ENCODE measurements at places on chromosomes 3 and 15.

DNA sequence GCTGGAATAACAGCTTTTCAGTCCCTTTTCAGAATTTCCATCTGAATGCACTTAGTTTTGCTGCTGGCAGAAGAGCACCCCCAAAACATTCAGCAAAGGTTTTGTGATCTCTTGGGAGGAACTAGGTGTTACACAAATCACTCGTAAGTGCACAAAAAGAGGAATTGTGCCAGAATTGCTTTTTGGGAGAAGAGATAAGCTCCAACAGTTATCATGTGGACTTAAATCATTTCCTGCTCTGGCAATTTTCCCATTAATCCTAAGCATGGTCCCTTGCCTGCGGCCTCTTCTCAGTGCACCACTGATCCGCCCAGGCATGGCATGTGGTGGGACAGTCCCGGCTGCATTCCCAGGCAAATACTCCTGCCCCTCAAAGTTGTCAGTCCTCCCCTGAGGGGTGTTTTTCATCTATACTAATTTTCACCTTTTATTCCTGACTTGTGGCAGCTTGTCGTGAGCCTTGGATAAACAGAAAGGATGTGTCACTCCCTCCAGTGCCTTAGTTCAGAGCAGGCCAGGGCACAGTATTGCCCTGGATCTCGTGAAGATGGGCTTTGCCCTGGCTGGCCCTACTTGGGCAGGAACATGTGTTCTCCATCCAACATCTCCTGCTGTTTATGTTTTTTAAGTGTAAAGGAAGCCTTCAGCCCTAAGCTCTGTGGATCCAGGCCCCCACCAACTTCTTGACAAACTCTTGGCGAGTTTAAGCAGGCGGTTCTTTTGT lies 44.6 kb upstream of the VILL start:
- DNase-seq: no peak

- no peak for DNase-seq
Measured at GRCh38 chr3:195240171-195240701, 30.7 kb downstream of the XXYLT1 start.

DNA sequence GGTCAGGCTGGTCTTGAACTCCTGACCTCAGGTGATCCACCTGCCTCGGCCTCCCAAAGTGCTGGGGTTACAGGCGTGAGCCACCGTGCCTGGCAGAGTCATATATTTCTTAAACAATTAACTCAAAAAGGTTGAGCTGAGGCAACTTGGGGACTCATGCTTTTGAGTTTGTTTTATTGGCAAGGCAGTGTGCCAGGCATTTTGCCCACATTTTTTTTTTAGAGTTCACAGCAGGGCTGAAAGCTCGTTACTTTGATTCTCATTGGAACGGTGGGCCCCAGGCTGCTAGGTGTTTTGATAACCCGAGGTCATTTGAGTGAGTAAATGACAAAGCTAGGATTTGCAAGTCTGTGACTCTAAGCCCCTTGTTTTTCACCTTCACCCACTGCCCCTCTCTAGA lies 76.2 kb downstream of the CCK start:
- no peak for DNase-seq

DNA sequence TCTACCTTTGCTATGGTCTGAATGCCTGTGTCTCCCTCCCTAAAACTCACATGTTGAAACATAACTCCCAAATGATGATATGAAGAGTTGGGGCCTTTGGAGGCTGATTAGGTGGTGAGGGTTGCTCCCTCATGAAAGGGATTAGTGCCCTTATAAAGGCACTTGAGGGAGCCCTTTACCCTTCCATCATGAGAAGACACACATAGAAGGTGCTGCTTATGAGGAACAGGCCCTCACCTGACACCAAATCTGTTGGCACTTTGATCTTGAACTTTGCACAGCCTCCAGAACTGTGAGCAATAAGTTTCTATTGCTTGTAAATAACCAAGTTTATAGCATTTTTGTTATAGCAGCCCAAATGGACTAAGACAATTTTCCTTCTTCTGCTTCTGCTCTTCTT lies 76.2 kb upstream of the ADAMTS9 start:
- no peak for DNase-seq

GRCh38 chr3:196654735-196655090 lies 15.2 kb downstream of the NRROS start:
- DNase-seq: no peak

DNA sequence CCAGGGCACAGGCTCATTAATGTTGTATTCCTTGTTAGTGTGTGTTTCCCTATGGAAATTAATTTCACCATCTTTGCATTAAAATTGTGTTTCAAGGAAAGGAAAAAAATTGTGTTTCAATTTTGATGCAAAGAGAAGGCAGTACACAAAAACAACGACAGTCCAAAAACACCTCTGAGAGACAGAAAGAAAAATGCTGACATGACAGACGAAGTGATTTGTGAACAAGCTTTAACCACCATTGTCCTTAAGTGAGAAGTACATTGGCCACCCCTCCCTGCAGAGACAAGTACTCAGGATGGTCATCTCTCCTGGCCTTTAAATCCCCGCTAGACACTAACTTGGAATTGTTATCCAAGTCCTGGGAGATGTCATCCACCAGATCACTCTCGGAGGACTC lies 50.2 kb upstream of the MTMR10 start:
- DNase-seq: no peak

GRCh38 chr3:122318620-122319019 lies 6.4 kb upstream of the CSTA start:
- DNase-seq: no peak

DNA sequence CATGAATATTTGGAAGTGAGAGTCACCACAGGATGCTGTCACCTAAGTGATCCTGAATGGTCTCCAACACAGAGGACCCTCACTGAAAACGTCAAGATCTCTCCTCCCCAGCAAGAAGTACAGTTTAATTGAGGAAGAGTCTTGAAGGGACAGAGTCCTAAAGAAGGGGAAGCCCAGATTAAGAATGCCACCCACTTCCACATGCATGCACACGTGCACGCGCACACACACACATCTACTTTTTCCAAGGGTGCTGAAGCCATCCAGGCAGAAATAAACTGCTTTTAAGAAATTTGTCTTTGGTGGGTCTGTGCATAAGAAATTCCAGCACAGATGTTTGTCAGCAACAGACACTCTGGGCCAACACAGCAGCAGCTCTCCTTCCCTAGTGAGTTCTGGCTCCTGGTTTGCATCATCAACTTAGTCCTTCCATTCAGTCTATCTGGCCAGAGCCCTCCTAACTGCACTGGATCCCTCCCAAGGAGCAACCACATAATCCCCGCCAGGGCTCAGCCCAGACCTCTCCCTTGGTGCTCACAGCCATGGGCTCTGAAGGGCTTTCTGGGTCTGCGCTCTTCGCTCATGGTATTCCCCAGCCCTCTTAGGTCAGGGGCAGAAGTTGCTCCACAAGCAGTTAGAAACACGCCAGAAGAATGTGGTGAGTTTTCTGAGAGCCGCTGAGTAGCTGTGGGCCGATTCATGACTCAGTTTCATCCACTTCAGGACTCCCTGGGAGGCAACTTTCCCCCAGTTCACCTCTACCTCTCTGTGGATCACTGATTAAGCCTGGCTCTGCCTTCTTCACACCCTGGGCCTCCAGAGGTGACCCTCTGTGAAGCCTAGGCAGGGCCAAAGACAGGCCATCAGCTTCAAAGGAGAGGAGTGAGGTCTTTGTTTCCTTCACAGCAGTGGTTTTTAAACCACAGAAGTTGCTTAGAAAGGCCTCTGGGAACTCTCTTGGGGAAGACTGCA lies 132.6 kb upstream of the LIPC start:
- DNase-seq: no peak

DNA sequence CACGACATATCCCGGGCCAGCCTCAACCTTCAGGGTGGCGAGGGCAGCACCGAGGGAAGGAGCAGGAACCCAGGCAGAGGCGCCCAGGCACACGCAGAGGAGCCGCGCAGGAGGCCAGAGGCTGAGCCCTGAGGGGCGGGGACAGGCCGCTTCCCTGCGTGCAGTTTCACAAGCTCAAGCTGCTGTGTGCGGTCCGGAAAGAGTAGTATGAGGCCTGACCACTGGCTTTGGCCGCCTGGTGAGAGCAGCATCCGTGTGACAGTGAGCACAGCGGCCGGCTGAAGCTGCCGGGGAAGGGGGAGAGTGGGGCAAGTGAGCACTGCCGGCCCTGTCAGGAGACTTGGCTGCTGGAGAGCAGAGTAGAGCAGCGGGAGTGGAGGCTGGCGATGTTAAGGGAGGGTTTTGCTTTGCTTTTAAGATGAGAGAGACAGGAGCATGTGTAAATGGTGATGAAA lies 8.7 kb downstream of the ZDHHC19 start:
- DNase-seq: no peak

GRCh38 chr3:127264292-127264691 lies 23.6 kb downstream of the PRR20G start:
- DNase-seq: no peak

DNA sequence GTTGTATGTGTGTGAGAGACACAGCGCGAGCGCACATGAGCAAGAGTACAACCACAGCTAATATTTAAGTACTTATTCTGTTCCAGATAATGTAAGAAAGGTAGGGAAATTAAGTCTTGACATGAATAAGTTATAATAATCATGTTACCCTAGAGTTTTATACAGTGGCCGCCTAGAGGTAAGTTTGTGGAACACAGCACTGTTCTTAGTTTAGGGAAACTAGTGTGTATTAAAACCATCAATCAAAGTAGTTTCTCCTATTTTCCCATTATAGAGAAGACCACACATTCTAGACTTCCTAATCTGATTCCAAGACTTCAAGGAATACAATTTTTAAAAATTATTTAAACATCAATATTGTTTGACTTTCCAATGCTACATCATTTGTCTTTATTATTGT lies 9.5 kb downstream of the ALDH1A2 start:
- DNase-seq: no peak

Measured in germinal center (tissue), 1 donor.